Left renal pelvis (tissue), 4 donors: ENCODE measurements at places on chromosomes 12 and 14. TPM values are rescaled to one million over a fixed set of nuclear protein-coding genes. Genes with fewer than 3 reads are reported as not detected.
A peak's percentile ranks its signal among the peaks of the same experiment; 100 is the strongest.

GRCh38 chr14:102565959-102566358, 26.5 kb upstream of the RCOR1 start:
- DNase-seq = no peak

- no peak for DNase-seq
These were observed 3.7 kb downstream of the TAS2R42 start for GRCh38 chr12:11183011-11183410.

DNA sequence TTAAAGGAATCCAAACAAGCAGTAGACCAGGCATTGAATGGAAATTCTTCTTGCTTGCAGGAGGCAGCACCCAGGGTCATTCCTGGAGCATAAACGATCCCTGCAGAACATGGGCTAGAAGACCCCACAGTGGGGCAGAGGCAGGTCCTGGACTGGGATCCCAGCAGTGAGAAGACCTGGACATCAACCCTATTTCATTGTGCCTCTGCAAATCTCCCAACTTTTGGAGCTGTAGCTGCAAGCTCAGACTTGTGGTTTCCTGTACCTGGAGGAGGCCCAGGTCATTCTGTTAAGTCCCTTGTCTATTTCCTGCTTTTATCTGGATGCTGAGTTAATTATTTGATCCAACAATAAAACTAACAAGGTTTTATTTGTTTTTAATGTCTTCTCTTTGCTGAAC, 61.7 kb downstream of the CALM1 start:
- no peak for DNase-seq

DNA sequence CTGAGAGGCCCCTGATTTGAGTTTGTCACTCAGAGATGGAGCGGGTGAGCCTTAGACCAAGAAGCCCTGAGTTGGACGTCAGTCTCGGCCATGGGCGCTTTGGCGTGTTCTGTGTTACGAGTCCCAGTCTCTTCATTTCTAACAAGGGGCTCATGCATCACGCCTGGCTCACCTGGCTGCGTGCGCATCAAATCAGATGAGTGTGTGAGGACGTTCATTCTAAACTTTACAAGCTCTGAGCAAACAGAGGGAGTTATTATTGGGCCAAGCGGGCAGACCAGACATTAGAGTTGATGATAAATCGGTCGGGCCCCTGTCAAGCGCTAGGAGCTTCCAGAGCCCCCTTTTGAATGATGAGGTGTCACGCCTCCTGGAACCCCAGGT, 117.2 kb downstream of the CALM1 start:
- no peak for DNase-seq

DNA sequence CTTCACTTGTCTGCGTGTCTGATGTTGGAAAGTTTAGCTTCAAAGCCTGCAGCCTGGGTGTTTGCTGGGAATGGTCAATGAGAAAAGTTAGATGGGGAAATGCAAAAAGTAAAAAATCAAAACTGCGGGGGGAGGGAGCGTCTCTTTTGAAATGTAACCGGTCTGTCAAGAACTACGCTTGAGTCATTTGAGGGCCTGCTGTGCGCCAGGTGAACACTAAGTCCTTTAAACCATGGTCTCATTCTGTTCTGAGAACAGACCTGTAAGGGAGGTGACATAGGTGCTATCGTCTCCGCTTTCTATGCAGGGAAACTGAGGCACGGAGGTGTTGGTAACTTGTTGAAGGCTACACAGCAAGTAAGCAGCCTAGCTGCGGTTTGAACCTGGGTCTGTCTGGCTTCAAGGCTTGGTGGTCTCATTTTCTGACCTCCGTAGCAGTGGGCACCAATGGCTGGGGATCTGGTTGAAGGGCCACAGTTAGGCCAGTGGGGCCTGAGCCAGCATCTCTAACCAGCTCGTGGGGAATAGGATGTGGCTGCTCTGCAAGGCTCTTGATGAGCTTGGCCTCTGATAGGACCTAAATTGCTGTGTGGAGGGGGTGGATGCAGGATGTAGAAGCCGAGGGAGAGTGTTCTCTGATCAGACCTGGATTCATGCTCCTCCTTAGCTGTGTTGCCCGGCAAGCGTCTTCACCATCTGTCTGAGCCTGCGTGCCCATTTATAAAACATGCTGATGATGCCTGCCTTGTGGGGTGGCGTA, 41.5 kb downstream of the KCTD10 start:
- DNase-seq = no peak

GRCh38 chr14:89304972-89305703, 111.9 kb downstream of the FOXN3 start:
- DNase-seq = no peak

DNA sequence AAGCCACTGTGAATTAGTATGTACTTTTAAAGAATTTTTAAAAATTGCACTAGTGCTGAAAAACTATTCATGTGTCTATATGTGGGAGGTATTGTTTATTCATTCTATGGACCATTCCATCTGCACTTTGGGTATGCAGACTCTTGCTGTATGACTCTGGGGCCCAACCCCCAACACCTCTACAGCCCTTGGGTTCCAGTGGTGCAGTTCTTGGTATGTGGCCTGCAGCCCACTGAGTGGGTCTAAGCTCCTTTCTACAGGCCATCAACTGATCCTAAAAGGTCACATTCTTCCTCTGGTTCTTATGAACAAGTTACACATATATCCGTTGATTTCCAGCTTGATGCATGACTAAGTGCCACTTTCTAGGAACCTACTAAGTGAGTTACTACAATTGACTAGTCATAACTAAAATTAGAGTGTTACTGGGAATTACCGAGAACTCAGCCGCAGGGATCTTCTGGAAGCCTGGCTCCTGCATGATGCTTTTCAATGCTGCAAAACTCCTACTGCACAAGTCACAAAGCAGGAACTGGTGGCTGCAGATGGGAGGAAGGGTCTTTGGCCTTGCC, 62.4 kb upstream of the MED13L start:
- DNase-seq = no peak

DNA sequence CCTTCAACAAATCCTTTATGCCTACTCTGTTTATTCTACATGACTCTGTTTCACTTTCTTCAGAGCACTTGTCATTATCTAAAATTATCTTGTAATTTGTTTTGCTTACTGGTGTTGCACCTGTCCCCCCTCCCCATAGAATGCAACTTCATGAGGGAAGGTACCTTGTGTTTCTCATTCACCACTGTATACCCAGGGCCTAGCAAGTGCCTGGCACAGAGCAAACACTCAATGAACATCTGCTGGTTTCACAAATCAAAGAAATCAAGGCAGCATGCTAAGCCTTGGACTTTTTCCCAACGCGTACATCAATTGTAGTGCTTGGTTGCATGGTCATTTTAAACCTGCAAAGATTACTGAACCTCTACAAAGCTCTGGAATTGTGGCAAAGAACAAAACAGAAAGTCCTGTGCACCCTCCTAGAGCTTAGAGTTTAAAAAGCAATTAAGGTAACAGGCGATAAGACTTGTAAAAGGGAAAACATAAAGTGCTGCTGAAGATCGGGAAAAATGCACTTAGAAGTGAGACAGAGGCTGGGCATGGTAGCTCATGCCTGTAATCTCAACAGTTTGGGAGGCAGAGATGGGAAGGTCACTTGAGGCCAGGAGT, 479.1 kb downstream of the MED13L start:
- DNase-seq = no peak

DNA sequence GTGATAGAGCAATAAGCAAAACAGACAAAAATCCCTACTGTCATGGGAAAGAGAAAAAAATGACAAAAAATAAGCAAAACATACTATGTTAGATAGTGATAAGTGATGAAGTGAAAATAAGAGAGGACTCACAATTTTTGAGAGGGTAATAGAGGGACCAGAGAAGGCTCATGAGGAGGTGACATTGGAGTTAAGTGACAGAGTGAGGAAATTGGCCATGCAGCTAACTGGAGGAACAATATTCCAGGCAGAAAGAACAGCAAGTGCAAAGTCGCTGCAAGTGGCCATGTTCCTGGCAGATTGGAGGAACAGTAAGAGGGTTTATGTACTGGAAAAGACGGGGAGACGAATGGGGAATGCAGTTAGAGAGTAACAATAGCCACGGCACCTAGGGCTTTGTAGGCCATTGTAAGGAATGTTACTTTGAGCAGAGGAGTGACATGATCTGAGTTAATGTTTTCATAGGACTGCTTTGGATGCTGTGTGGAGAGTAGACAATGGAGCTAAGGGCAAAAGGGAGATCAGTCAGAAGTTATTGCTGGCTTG, 1.4 kb upstream of the SAV1 start:
- no peak for DNase-seq

DNA sequence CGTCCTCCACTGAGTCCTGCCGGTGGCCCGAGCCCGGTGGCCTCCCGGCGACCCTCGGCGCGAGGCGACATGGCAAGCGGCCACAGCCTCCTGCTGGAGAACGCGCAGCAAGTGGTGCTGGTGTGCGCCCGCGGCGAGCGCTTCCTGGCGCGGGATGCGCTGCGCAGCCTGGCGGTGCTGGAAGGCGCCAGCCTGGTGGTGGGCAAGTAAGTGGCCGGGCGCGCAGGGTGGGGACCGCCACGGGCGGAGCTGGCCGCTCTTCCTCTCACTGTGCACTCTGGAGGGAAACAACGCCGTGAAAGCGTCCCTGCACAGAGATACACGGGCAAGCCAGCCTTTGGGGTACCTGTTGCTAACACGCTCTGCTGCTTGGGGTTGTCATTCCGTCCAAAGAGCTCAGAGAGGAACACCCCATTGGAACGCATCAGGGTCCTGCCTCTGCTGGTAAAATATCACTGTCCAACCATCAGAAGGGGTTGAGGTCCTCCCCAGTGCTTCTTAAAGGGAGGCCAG, at the start of gene AMDHD1:
Gene AMDHD1, plus strand, starts transcription at position 2 of the 513 bp plus-strand sequence. Its CDS starts 68 bp downstream, at position 70.
- DNase-seq = no peak

- DNase-seq = no peak
These were observed 159.5 kb upstream of the TMPO start for GRCh38 chr12:98355933-98356332.

DNA sequence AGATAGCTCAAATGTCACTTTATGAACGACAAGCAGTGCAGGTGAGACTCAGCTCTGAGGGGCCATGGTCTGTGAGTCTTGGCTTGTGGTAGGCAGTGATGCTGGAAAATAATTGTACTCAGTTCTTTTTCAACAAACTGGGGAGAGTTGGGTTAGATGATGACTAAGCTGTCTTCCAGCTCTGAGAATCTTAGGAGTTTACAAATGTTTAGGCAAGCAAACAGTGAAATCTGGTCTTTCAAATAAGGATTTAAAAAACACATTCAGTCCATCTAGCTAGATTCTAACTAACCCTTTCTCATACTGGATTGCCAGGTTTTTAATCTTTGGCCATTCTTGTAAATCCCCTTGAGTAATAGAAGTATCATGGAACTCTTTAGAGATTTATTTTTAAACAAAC, 3.4 kb downstream of the PHC1 start:
- DNase-seq = no peak

DNA sequence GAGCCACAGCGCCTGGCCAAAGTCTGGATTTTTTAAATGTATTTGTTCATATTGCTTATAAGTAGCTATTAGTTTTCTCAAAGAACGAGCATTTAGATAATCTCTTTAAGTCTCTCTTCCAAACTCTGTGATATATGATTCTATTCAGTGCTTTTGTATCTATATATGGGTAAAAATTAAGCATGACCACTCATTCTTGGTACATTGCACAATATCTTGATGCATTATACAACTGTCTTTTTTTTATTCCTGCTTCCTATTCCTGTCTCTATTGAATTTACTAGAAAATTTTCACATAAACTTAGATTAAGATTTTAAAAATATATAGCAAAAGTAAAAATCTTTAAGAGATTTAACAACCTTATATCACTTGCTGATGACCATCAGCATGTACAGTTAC, 29.1 kb downstream of the SOCS2 start:
- no peak for DNase-seq

DNA sequence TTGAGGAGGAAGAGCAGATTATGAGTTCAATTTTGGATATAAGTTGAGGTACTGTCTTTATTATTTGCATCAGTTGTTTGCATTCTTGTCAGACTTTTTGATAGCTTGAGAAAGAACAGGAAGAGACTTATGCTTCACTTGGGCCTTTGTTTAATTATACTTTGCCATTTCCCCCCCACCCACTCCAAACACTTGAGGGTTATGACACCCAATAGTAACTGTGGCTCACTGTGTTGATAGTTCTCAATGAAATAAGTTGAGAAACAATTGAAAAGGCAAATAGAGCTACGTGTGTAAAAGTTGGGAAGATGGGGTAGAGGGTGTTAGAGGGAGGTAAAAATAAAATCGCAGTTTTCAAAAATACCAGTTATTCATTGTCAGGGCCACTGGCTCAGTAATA, 17.7 kb downstream of the NAA30 start:
- no peak for DNase-seq

- no peak for DNase-seq
These were observed 66.7 kb downstream of the RALGAPA1 start for GRCh38 chr14:35742442-35742841.

DNA sequence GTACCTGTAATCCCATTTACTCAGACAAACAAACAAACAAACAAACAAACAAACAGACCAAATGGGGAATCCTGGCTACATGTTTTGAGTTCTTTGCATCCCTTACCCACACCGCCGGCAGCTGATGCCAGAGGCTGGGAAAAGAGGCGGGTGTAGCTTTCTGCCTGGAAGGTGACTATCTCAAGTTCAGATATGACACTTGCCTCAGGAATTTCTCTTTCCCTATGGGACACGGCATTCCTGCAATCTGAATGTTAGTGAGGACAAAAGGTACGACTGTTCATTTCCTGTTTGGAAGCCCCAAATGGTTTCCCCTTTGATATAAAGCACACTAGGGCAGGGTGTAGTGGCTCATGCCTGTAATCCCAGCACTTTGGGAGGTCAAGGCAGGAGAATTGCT, 2.9 kb downstream of the MYL2 start:
- DNase-seq = no peak

- peak; percentile 30 for DNase-seq
These were observed 538 bp upstream of the TIGAR start for GRCh38 chr12:4320497-4320852.

DNA sequence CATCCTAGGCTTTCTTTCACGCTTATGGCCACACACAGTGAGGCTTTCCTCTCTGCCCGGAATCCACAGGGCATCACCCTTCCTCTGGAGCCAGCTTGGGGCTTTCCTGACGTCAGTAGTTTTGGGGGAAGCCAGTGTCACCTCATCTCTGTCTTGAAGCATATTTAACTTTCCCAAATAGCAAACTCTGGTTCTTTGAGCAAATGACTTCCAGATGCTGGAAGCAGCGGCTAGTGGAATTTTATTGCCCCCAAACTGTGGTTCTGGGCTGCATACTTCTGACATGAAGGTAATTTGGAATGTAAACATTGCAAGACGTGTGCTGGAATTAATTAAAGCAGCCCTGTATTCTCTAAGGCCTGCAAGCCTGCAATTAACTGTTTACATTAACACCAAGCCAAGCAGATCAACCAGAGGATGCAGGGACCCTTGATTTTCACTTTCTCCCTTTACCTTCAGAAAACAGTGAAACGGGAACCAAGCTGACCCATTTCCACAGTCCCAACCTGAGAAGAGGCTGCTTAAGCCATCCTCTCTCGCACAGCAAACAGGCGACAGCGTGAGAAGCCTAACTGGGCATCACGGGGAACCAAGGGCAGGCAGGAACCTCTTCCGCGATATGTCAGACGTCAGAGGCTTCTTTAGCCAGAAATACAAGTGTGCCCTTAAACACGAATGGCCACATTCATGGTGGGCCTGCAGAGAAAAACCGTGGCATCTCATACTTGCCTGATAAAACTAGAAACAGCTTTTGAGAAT, 258.4 kb downstream of the CACNA1C start:
- DNase-seq = no peak

ABHD12B gene
- 1.1 TPM for polyA plus RNA-seq

ATXN2 gene
- 85.2 TPM for polyA plus RNA-seq

DHRS2 gene
- polyA plus RNA-seq = 2.0 TPM

CCDC38 gene
- 0.60 TPM for polyA plus RNA-seq

LHX5 gene
- not detected for polyA plus RNA-seq

MYF6 gene
- not detected for polyA plus RNA-seq

SERPINA1 gene
- polyA plus RNA-seq = 48.2 TPM

TBPL2 gene
- not detected for polyA plus RNA-seq

BMAL2 gene
- 6.5 TPM for polyA plus RNA-seq

PRKD1 gene
- polyA plus RNA-seq = 26.7 TPM

NUAK1 gene
- 10.4 TPM for polyA plus RNA-seq

TULP3 gene
- 43.0 TPM for polyA plus RNA-seq
